Esophagus squamous epithelium (tissue), 5 donors: ENCODE measurements at places on chromosomes 5 and 9.

- DNase-seq = no peak
Measured at GRCh38 chr9:78609450-78609849, 312.5 kb downstream of the PSAT1 start.

DNA sequence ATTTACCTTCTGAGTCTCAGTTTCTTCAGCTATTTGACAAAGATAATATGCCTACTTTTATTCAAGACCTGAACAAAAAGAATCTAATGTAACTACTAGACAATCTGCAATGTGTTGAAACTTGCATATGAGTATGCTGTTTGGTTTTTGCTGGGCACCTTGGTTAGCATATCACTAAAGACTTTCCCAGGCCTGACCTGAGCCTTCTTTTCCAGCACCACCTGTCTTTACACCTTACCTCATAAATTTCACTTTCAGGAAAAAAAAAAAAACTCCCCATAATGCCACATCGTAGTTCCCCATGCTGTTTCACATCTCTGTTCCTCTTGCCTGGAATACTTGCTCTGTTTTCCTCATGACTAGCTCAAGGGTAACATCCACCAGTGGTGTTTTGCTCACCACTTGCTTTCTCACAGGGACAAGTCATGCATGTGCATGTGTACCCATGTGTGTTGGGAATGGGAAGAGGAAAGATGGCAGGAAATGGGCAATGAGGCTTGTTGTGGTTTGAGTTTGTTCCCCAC is 45.6 kb upstream of the TLE4 start:
- no peak for DNase-seq

GRCh38 chr5:51138164-51138563 is 245.1 kb upstream of the ISL1 start:
- DNase-seq = no peak

GRCh38 chr9:78407636-78408312 is 110.8 kb downstream of the PSAT1 start:
- no peak for DNase-seq

DNA sequence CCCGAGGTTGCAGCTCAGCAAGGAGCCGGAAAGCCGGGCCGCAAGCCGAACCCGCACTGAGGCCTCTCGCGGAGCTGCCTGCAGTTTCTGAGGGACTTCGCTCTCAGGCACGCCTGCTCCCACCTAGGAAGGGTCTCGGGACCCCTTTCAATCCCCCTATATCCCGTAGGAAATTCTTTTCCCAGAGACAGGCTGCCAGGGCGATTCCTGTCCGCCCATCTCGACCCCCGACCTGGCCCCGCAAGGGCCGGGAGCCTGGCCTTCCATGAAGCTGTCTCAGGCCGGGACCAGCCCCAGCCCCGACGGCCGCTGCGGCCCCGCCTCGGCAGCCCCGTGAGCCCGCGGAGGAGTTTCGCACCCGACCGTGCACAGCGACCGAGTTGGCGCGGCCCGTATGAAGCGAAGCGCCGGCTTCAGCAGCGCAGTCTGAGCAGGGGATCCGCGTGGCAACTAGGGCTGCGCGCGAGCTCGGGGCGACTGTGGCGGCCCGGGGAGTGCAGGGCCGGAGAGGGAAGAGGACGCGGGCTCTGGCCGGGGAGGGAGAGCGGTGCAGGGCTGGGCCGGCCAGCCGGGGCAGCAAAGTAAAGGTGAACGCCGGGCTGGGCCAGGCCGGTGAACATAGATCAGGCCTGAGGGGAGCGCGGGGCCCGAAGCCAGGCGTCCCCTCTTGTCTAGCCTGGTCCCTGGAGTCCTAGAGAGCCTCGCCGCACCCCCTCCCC is 977 bp upstream of the PRDM12 start:
- no peak for DNase-seq

DNA sequence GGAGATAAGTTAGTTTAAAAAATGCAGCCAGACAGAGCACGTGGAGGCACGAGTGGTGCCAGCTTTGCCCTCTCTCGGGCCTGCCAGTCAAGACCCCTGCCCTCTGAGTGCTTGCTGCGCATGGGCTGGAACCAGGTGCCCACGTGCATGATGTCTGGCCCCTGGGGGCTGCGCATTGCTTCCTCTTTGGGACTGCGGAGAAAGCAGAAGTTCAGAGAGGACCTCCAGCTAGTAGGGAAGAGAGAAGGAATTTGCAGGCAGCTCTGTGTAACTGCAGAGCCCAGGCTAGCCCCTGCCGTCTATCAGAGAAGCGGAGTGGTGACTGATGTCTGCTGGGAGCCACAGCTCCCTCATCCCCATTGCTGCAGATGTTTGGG is 9.7 kb upstream of the RNU6ATAC start:
- DNase-seq = no peak

GRCh38 chr5:172044631-172045314 is 38.3 kb upstream of the FBXW11 start:
- no peak for DNase-seq

GRCh38 chr5:89584339-89584956 is 701.5 kb upstream of the MEF2C start:
- DNase-seq = no peak

GRCh38 chr5:29972597-29972996 is 1220.9 kb upstream of the CDH6 start:
- DNase-seq = no peak

GRCh38 chr9:124770359-124771020 is 621 bp downstream of the NR6A1 start:
- DNase-seq = no peak

DNA sequence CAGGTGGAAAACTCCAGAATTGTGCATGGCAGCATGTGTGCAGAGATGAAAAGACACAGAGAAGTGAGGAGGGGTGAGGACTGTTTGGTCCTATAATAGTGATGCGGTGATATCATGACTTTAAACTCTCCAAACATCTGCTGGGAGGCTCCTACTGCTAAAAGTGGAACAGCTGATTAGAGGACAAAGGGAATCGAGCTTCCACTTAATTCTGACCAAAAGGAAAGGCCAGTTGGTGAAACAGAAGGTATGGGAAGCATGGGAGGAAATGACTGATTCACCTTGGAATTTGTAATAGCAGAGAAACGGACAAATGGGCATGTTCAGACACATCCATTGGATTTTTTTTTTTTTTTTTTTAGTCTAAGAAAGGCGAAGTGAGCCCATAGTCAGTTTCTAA is 67.5 kb upstream of the MAMDC2 start:
- no peak for DNase-seq

- no peak for DNase-seq
Measured at GRCh38 chr5:173907686-173908371, 19.7 kb downstream of the CPEB4 start.
